AG08396 (cell line): ENCODE measurements at places on chromosomes 2 and 18.

GRCh38 chr2:95006588-95006987 lies 18.9 kb upstream of the MAL start:
- DNase-seq: no peak

DNA sequence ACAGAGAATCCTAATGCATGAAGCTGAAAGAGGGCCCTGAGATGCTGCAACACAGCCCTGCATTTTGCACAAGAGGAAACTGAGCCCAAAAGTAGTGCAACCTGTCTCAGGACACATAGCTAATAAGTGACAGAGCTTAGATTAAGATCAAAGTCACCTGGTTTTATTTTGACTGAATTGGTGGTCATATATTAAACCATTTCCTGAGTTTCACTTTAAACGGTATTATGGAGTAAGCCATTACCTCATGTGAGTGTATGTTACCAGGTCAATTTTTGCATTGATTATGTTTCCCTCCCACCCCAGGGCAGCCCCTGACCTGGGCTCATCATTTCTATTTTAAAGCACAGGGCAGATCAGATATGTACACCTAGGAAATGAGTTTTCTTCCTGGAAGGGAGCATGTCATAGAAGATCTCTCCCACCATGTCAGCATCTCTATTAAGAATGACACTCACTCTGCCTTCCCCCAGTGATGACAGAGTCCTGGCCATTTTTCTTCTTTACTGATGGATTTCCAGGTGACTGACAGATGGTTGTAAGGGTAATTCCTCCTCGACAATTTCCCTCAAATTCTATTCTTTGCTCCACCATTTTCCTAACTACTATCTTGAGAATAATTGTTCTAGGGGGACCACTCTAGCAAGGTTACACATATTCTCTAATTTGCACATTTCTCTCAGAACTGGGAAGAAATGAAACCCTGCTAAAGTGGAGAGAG lies 441.3 kb upstream of the SLC14A2 start:
- DNase-seq: no peak

DNA sequence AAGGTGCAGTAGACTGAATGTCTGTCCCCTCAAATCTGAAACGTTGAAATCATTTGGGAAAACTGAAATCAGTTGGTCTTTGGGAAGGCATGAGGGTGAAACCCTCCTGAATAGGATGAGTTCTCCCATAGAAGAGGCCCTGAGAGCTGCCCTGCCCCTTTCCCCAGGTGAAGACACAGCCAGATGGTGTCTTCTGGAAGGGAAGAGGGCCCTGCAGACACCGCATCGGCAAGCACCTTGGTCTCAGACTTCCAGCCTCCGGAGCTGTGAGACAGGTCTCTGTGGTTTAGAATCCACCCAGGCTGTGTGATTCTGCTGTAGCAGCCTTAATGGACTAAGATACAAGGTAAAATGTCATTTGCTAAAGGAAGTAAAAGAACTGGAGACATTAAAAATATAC lies 42.1 kb upstream of the SNTG2 start:
- no peak for DNase-seq

DNA sequence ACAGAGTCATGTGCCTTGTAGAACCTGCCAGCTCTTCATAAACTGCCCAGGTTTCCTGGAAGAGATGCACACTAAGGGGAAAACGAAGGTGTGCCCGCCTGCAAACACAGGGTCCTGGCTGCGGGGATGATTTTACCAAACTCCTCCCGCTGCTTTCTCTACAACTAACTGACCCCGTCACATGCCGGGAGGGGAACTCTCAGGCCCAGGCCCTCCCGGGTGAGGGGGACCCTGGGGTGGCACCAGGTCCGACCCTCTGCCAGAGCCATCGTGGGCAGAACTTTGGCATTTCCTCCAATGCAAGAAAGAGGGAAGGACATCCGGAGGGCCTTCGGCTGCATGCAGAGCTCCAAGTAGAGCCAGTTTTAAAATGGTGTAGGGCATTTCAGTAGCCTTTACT lies 28.6 kb downstream of the CAPN13 start:
- no peak for DNase-seq

GRCh38 chr18:36623681-36624190 lies 205.1 kb downstream of the TPGS2 start:
- no peak for DNase-seq

- DNase-seq: no peak
Measured at GRCh38 chr18:22469061-22469734, 51.5 kb upstream of the CTAGE1 start.

- DNase-seq: peak; percentile 89
Measured at GRCh38 chr2:24360050-24360962, at the start of gene ITSN2. Gene ITSN2, minus strand, starts transcription at chr2:24360536. Its CDS starts 32,454 bp downstream, at chr2:24328082.

DNA sequence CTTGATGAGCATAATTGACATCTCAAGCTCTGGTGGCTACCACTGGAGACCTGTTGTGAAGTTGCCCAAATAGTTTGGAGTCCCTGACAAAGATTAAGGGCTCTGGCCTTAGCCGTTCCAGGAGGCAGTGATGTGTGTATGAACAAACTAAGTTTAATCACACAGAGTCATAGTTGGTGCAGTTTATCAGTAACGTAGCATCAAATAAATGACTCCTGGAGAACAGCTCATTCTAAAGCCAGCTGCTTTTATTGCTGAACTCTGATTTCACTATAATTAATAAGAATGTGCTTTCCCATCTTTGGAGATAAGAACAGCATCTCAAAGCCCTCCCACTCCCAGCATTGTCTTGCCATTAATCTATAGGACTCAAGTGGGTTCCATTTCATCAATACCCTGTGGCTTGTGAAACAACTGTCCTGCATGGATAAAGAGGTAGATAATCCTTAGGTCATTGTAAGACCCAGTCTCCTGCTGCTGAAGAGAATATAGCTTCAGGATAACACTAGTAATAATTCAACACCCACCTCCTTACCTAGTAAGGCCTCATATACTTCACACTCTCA lies 211.4 kb upstream of the THUMPD2 start:
- DNase-seq: no peak

- no peak for DNase-seq
Measured at GRCh38 chr2:32095671-32096070, 32.3 kb downstream of the SPAST start.

GRCh38 chr2:98498703-98499440 lies 54.2 kb downstream of the INPP4A start:
- DNase-seq: no peak

GRCh38 chr18:55024564-55024963 lies 65.3 kb upstream of the CCDC68 start:
- DNase-seq: no peak

DNA sequence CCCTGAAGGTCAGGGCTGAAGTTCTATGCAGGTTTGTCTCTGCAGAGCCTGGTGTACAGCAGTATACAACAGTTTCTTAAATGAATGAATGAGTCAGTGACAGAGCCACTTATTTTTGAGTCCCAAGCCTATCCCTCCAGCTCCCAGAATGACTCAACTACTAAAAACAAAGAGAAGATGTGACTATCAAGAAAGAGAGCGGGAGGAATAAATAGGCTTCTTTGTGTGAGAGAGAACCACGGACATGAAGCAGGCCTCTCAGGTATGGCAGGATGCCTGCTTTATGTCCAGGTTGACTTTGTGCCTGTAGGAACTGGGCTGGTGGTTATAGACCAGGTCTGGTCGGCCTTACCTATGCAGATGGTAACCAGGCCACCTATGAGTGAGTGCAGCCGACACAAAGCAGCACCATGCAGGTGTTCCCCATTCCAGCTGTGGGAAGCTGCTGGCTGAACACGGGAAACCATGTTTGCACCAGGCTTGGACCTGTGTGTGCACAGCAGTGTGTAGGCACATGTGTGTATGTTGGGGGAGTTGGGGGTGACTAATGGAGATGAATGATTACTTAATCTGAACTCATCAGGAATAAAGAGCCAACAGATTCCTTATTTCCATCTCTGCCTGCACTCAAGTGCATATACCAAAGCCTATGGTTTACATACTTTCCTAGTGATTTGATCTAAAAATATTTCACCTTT lies 171.0 kb downstream of the OSR1 start:
- peak; percentile 29 for DNase-seq

GRCh38 chr2:122570641-122571040 lies 815.2 kb downstream of the TSN start:
- DNase-seq: no peak

DNA sequence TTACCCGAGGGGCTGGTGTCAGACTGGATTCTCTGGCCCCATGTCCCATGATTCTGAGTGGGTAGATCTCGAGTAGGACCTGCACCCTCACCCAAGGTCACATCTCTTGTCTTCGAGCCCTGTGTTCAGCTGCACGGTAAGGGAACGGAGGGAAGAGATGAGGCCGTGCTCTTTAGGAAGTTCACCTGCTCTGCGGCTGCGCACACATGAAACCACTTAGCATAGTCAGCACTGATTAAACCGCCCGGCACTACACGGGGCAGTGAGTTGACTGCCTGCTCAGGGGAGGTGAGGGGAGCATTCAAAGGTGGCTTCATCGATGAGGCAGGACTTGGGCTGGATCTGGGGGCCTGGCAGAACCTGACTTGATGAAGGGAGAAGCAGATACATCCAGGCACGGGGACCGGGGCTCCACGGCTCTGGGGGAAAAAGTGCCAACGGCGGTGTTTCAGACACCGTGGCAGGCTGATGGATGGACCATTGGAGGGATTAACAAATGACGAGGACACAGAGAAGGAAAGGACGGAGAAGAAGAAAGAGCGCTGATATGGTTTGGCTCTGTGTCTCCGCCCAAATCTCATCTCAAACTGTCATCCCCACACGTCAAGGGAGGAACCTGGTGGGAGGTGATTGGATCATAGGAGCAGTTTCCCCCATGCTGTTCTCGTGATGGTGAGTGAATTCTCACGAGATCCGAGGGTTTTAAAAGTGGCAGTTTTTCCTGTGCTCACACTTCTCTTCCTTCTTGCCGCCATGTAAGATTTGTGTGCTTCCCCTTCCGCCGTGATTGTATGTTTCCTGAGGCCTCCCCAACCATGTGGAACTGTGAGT lies 248.6 kb downstream of the CYP26B1 start:
- no peak for DNase-seq
